ENCODE measurements at places on chromosomes 7 and 10.

DNA sequence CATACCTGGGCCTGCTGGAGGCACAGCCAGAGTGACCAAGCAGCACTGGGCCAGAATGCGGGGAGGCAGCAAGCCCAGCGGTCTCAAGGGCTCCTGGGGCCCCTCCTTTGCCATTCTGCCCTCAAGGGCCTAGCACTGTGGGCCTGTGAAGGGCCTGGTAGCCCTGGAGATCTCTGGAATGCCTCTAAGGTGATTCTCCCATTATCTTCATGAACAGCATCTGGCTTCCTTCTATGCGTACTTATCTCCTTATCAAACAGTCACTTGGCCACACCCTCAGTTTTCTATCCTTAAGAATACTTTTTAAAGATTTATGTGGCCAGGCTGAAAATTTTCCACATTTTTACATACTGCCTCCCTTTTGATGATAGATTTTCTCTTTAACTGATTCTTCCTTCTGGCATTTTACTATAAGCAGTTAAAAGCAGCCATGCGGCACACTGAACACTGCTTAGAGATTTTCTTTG lies 67.5 kb upstream of the CCNY start:
- peak; percentile 30 for DNase-seq

- DNase-seq, result no peak
These were observed 25.4 kb upstream of the CRHR2 start for GRCh38 chr7:30707391-30708357.

DNA sequence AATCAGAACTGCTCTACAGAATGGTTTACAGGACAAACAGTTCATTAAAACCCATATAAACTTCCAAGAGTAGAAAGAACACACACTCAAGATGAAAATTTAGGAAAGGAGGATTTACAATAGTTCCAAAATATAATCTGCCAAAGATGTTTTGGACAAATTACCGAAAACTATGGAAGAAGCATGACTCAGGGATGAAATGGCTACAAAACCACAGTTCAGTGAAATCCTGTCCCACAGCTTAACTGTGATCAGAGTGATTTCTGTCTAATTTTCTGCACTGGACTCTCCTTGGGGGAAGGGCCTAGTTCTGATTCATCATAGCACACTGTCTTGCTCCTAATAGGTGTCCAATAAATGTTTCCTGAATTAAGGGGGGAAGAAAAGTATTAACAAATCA lies 82.2 kb downstream of the HIPK2 start:
- peak; percentile 57 for DNase-seq

GRCh38 chr7:20330928-20331909 lies 519 bp downstream of the ITGB8 start:
- DNase-seq, result peak; percentile 32

DNA sequence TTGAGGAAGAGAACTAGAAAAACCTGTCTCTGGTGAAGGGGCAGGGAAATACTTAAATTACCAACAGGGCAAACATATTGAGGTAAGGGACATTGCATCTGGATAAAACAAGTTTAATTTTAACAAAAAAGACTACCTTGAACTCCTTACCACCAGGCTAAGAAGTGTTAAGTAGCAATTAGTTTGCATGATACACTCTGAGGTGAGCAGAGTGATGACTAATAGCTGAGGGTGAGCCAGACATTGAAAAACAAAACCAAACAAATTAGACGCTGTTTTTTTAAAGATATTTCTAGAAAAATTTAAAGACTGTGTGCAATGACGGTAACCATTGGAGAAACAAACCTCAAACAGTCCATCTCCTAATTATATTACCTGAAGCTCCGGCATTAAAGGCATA lies 105.9 kb downstream of the ANKRD7 start:
- DNase-seq, result no peak

DNA sequence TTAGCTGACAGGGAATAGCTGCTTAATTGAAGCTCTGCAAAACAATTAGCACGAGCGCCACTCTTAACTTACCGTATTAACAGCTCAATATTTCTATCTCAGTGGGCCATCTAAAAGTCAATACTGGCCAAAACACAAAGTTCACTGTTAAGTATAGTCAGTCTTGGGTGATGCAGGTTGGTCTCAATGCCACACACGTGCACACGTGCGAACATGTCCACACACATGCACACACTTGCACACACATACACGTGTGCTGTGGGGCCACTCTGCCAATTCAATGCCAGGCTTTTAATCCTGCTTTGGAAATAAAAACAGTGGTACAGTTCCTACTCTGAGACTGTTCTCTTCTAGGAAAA lies 105.1 kb downstream of the GRB10 start:
- no peak for DNase-seq

DNA sequence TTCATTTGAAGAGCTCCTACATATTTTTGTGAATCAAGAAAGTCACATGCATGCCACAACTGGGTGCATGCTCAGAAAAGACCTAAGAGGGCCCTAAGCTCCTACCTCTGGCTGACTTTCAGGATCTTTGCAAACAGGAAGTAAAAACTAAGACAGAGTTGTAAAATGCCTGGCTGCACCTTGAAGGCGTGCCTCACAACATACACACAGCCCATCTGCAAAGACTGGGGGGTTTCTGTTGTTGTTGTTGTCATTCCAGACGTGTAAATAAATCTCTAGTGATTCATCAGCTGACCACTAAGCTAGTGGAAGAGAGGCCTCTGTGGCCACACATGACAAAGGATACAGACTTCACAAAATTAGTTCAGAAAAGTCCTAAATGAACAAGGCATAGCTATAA lies 31.8 kb downstream of the SMURF1 start:
- no peak for DNase-seq
